Activated B cell treated with CpG ODN at 0.5 μM for 24 hours (primary cell): ENCODE measurements at places on chromosomes 13 and 19. TPM values are rescaled to one million over a fixed set of nuclear protein-coding genes. Genes with fewer than 3 reads are reported as not detected.

Gene SCGB2B2
- total RNA-seq = 0.78 and 1.4 TPM in 2 replicates

- no peak for DNase-seq
Measured at GRCh38 chr13:49877629-49878218, 58.4 kb downstream of the SPRYD7 start.

- no peak for DNase-seq
Measured at GRCh38 chr19:970695-971094, 13.4 kb upstream of the WDR18 start.

DNA sequence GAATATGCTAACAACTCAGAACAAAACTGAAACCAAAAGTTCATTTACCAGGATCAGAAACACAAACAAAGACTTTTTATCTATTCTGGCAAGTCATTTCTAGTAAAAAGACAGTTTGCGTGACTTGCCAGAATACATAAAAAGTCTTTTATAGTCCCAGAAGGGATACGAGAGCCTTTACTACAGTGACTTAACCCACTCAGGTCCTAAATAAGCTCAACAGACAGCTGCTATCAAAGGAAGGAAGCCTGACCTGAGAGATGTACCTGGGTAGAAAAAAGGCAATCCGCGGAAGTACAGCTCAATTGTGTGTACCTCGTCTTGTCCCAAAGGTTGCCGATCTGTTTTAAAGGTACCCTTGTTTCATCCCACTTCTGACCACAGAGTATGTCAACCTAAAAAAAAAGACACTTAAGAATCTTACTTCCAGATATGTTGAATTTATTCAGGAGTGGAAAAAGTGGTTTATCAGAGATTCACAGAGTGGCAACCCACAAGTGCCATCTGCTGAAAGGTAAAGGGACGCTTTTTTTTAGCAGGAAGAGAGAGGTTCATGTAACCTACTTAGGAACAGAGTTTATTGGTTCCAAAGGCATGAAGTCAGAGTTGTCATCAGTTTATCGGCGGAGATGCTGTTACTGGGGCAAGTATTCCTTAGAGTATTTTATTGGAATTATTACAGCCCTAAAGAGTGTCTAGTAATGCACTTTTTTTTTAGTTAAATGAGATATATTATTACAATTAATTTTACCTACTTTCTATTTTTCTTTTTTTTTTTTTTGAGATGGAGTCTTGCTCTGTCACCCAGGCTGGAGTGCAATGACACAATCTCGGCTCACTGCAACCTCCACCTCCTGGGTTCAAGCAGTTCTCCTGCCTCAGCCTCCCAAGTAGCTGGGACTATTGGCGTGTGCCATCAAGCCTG is 69.7 kb upstream of the C1QTNF9B start:
- no peak for DNase-seq

DNA sequence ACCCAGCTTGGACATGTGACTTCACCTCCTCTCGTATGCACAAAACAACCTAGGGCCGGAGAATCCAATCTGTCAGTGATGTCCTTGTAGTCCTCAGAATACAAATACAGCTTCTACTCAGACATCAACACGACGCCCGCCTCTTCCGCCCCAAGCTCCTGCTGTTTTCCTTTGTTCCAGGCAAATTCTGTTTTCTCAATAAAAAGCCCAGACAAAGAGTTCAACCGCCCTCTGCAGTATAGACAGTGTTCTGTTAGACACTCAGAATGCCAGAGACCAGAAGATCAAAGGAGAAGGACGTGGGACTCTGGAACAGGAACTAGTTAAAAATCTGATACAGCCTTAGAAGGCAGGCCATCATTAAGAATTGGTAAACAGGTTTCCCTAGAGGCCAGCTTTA is 42.0 kb upstream of the GGACT start:
- no peak for DNase-seq

- no peak for DNase-seq
Measured at GRCh38 chr13:109989686-109990085, 203.3 kb upstream of the IRS2 start.

GRCh38 chr13:111484959-111485358 is 164.5 kb downstream of the TEX29 start:
- DNase-seq = no peak
